ENCODE measurements at places on chromosomes 11 and 22. TPM values are rescaled to one million over a fixed set of nuclear protein-coding genes. Genes with fewer than 3 reads are reported as not detected.

CLDN5 gene
- 63.3 TPM for polyA plus RNA-seq

TMPRSS13 gene
- 1.6 TPM for polyA plus RNA-seq

DDTL gene
- 7.3 TPM for polyA plus RNA-seq

DNA sequence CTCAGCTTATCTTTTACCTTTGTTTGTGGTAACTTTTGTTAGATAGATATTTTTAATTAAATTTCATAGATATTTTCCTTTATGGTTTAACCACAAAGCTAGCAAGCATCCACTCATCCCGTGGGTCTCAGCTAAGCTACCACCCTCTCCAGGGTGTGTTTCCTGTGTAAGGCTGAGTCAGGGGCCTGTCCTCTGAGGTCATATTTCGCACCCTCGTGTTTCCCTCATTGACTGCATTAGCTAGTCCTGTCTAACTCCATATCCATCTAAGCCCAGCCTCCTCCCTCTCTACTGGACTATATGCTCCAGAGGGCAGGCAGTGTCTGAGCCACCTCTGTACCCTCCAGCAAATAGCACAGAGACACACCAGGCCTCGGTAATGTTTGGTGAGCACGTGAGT is 16.7 kb downstream of the XRRA1 start:
- no peak for DNase-seq

DNA sequence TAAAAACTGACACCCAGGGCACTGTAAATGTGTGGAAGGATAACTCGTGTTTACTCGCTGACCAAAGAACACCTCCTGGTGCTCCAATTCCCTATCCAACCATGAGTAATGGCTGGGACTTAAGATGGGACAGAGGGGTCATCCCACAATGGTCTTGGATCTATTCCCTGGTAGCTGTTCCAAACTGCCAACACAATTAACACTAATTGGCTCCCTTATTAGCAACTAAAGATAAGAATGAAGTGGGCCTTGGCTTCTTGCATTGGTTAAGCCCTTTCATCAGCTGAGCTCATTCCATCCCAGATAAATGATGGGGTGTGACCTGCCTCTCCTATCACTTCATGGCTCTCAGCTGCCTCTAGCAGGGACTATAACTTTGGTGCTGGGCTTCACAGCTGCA is 1.5 kb upstream of the SIK3 start:
- DNase-seq, result no peak

DNA sequence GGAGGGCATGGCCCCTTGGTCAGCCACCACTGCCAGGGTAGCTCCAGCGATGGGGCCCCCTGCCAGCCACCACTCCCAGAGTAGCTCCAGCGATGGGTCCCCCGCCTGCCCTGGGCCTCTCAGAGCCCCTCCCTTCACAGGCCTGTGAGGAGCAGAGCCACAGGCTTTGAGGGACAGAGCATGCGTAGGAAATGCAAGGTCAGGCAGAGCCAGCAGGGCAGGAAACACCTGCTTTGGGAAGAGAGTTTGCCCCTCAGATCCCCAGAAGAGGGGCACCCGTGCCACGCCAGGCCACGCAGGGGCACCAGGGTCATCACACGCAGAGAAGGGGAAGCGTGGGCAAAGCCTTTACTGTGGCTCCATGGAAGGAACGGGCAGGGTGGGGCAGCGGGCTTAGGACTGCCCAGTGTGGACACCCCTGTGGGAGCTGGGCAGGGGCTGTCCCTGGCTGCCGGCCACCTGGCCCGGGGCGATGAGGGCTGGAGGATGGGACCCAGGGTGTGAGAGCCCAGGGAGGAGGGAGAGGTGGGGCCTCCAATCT is 477.8 kb downstream of the BRD1 start:
- no peak for DNase-seq

- DNase-seq, result no peak
Measured at GRCh38 chr11:88164806-88165585, 10.2 kb downstream of the RAB38 start.

DNA sequence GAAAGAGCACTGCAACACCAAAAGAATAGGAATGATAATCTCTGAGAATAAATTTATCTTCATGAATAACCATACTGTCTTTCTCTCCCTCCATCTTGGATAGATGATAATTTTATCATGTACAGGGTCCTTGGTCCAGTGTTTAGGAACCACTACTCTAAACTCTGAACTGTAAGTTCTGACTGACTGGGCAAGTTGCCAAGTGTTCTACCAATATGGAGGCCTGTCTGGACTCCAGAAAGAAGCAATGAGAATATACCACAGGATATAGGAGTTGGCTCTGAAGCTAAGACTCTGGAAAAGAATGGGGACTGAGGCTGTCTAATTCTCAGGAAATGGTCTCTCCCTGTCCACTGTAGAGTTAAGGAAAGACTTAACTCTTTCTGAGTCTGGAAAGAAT is 1.5 kb downstream of the FHIP1B start:
- no peak for DNase-seq
